Sciatic nerve (tissue), 2 donors: ENCODE measurements at places on chromosomes 16 and 17. TPM values are rescaled to one million over a fixed set of nuclear protein-coding genes. Genes with fewer than 3 reads are reported as not detected.

- DNase-seq, result no peak
These were observed 13.7 kb downstream of the UNC45B start for GRCh38 chr17:35161281-35161761.

- no peak for DNase-seq
These were observed 314.2 kb downstream of the FOXL1 start for GRCh38 chr16:86892509-86892908.

DNA sequence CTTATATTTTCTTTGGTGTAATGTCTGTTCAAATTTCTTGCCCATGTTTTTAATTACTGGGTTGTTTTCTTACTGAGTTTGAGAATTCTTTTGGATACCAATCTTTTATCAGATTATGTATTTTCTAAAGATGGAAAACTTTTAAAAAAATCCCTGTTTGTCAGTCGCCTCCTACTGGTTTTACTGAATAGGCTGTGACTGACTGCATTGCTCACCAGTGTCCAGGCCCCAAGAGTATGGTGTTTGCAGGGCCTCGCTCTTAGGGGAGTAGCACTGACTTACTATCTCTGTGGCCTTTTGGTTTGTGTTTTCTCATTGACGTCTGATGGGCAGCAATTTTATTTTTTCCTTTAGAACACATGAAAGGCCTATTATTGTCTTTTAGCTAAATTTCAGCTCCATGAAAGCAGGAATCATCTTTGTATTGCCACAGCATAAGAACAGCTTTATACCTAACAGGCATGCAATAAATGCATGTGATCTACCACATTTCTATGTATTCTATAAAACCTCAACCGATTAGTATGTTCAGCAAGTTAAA lies 188.4 kb downstream of the AATF start:
- no peak for DNase-seq

DNA sequence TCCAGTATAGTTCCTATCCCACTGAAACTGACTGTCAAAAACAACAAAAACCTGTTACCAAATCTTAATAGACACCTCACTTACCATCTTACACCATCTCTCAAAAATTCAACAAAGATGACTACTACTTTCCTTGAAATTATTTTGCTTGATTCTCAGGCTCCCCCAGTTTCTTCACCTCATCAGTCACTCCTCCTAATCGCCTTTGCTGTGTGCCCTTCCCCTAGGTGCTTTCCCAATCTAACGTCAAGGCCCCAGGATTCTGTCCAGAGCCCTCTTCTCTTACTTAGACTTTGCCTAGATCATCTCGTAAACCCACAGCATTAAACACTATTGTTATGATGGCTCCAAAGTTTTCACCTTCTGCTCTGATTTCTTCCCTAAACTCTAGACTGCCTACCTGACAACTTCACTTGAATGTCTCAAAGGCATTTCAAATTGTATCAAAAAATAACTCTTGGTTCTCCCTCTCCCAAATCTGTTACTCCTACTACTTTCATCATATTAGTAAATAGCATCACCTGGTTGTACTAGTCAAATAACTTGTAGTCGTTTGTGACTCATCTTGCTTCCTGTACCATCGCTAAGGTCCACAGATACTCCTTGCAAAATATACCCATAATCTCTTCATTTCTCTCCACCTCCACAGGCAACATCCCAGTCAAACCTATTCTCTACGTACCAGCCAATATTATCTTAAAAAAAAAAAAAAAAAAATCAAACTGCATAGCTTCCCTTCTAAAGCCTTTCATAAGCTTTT lies 18.0 kb downstream of the C16orf87 start:
- DNase-seq, result no peak

- DNase-seq, result no peak
These were observed 6.5 kb downstream of the ATAD5 start for GRCh38 chr17:30838202-30838807.

Gene MYL4
- 3.9 TPM for total RNA-seq
